ENCODE measurements at places on chromosomes 2 and 18.
A peak's percentile ranks its signal among the peaks of the same experiment; 100 is the strongest.

DNA sequence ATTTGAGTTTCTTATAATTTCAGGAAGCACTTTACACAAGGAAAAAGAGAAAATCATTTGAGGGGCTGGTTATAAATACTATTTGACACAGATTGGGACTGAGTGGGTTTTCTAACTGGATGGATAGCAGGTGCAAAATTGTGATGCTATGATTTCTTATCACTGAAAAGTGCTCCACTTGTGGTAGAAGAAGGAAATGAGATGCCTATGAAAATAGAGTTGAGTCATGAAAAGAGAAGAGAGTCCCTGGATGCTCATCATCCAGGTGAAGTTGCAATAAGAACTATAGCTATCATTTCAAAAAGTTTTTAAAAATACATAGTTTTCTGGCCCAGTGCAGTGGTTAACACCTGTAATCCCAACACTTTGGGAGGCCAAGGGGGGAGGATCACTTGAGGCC is 39.4 kb upstream of the NFE2L2 start:
- no peak for DNase-seq

GRCh38 chr2:196977507-196977906 is 51.0 kb upstream of the PGAP1 start:
- no peak for DNase-seq

- DNase-seq = no peak
These were observed 68.6 kb downstream of the CAB39 start for GRCh38 chr2:230781130-230781797.

GRCh38 chr18:43879415-43879814 is 602.1 kb upstream of the SYT4 start:
- no peak for DNase-seq

DNA sequence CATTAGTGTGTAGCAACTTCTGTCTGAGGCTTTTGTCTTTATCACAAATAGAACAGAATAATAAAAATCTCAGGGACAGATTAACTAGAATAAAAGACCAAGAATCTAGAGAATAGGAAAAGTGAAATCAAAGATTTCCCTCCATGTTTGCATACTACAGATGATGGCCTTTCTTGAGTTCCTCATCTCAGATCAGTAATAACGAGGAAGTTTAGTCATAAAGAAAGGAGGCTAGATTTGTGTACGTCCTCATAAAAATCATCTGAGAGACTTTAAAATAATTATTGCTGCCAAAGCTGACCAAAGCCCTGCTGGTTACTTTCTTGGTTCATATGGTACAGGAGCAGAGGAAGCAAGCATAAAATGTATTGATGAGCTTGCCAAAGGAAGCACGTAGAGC is 117.3 kb downstream of the MIB1 start:
- no peak for DNase-seq

DNA sequence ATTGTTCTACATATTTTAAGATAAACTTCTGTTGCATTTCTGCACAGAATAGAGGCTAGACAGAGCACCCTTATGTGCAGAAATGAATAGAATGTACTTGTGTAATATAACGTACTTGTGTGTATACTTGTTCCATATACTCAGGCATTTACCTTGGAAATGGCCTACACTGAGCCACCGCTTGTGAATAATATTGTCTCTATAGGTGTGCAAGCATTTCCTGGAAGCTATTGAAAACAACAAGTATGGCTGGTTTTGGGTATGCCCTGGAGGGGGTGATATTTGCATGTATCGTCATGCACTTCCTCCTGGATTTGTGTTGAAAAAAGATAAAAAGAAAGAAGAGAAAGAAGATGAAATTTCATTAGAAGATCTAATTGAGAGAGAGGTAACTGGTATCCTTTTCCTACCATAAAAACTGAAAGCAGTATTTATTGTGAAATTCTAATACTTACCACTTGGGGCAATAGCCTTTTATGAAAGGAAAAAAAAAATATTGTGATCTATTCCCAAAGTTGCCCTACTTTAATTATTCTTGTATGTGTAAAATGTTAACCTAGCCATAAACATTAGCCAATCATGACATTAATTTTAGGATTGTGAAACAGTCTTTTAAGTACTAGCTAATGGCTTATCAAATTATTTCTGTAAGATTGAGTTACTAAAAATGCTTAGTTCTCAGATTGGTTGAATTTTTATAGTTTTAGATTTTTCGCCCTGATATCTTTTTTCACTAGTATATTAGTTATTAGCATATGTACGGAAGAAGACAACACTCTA is 18.0 kb downstream of the ZC3H15 start:
- DNase-seq = no peak

GRCh38 chr2:241844066-241844728 is 14.5 kb downstream of the PDCD1 start:
- peak; percentile 77 for DNase-seq

DNA sequence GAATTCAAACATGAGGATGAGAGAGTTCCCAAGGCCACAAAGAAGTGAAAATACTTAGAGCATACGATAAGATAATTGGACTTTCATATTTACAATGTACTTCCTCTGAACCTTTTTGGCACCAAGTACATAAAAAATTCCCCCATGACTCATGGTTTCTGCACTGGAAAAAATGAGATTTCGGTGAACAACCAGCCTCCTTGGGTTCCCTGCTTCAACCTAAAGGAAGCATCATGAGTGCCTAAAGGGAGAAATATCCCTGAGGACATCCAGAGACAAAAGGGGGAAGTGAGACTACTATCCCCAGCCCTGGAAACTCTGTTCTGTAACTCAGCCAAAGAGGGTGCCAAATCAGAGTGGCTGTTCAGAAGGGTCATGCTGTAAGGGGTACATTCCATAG is 562.7 kb upstream of the SLC39A10 start:
- DNase-seq = no peak

DNA sequence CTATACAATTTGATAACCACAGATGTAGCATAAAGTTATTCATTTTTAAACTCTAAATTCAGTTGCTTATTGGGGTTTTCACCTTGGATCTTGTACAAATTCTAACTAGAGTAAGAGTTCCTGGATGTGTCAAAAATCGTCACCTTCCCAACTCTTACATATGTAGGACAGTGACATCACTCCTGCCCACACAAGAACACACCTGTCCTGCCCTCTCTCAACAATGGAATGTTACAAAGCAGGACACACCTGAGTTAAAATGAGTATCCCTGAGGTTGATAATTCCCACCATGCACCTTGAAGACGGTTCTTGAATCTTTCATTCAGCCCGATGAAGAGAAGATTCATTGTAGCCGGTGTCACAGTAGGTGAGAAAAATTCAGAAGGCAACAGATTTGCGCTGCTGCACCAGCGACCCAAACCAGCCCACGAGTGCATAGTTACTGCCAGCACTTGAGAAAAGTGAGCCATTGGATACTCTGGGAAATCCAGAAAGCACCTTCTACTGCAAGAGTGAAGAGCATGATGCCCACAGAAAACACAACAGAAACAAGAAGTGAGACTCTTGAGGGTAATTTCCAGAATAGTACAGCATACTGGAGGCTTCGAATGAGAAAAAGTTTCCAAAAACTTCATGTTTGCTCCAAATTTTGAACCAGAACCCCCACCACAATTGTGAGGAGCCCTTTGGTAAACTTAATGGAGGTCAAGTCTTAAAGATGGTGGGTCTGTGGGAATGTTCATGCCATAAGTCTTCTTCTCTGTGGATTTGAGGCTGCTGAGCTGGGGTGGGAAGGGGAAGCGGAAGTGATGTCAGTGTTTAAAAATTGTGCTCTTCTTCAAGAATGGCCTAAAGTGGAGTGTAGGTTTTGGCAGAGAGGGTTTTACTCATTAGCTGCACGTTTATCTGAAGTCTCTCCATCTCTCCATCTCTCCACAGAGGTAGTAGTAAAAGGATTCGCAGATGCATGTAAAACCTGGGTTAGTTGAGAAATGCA is 34.7 kb upstream of the ADAM23 start:
- DNase-seq = no peak

GRCh38 chr2:204775766-204776165 is 230.5 kb downstream of the PARD3B start:
- no peak for DNase-seq

DNA sequence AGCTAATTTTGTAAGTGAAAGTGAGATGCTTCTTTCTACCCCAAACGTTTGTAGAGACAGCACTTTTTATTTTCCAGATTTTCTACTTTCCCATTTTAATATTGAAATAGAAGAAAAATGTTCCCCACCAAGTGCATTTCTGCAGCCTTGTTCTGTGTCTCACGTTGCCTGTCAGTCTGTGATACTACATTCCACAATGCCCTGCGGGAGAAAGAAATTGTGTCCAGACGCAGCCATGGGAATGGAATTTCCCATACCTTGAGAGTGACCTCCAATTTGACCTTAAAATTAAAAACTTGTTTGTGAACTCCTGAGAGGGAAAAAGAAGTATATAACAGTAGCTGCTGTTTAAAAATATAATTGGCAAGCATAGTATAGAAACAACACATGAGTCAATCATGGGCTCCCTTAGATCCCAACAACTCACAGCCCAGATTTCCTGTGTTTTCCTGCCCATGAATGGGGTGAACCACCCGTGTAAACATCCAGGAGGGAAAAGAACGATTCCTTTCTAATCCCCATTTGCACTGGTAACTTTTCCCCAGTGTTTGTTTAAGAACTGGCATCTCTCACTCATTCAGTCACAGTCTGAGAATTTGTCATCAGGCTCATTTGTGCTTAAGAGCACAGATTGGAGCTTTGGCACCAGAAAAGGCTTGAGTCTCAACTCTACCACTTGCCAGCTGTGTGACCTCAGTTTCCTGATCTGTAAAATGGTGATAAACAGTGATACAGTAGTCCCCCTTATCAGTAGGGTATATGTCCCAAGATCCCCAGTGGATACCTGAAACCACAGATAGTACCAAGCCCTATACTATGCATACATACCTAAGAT is 166.1 kb upstream of the ZNF521 start:
- no peak for DNase-seq

DNA sequence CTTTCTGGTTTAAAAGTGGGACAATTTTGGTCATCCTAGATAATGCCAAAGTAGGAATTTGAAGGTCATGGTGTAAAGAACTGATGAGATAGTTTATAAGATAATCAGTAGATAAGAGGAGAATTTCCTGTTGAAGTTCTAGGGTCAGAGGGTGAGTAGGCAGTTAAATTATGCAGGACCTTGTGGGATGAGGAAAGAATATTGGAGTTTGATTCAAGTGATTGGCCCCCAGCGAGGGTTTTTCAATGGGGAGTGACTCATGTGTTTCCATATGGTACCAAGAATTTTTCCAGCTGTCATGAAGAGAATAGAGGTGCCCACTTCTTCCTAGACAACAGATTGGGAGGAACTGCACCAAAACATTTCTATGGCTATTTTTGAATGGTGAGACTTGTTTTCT is 940.2 kb upstream of the ZEB2 start:
- DNase-seq = no peak

DNA sequence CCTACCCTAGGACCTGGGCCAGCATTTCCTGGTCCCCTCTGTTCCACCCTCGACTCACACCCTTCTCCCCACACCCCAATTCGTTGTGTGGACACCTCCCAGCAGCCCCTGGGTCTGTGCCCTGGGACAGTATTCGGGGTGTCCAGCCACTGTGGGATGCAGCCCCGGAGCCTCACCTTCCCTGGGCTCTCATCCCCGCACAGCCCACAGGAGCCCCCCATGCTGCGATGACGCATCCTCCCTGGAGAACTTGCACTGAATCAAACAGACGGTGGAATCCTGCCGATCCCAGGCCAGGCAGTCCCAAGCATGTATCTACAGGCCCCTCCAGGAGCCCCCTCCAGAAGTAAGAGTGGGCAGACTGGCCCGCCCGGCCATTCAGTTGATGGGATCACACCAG is 9.7 kb downstream of the ITM2C start:
- no peak for DNase-seq

- no peak for DNase-seq
These were observed 12.8 kb downstream of the SOCS6 start for GRCh38 chr18:70301667-70302066.

- no peak for DNase-seq
These were observed 198.5 kb downstream of the FHOD3 start for GRCh38 chr18:36496022-36496421.

GRCh38 chr2:156812496-156812895 is 376.3 kb downstream of the GPD2 start:
- DNase-seq = no peak

DNA sequence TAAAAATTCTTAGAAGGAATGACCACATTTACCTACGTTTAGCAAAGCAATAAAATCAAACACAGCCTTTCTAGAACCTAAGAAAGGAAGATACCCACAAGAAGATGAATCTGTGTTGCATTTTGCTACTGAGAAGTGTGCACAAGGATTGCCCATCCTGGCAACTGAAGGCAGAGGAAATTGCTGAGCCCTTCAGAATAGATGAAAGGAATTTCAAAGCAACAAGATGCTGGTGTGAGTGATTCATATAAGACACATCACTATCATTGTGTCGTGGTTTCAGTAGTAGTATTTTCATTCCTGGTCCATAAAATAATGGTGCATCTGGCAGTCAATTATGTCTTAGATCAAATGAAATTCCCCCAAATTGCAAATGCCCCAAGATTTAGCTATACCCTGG is 48.4 kb upstream of the ANKRD44 start:
- DNase-seq = no peak

DNA sequence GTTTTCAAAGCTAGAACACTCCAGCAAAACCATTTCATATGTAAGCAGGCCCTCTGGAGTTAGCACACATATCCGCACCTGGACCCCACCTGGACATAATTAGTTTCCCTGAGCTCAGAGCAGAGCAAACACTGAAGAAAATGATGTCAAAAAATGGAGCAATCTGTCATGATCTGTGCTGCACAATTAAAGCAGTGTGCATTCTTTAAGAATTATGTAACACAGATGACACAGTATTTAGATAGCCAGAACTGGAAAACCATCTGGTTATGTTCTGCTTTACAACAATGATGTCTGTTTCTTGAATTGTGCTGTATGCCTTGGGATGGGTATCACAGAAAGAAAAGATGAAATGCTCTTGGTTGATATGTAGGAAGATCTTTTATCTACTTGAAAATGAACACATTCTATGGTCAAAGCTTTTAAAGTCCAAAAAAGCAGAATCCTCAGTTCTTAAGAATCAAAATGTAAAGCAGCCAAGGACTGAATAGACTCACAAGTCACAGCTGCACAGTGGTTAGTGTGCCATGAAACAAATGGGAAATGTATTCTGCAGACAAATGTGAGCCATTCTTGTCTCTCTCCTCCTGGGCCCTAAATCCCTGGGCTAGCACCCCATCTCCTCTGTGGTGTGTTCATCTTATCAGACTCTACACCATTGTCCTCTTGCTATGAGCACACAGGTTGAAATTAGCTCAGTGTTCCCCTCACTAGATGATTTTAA is 36.8 kb downstream of the HRH4 start:
- DNase-seq = no peak

DNA sequence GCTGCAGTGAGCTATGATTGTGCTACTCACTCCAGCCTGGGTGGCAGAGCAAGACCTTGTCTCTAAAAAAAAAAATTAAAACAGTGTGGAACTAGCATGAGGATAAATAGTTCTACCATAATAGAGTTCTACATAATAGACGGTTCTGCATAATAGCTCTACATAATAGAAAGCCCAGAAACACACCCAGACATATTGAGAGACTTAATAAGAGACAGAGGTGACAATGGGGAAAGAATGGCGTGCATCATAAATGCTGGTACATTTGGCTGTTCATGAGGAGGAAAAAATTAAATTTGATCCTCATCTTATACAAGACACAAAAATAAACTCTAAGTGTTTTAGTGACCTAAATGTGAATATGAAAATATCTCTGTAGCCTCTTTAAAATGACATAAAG is 58.5 kb downstream of the PTRHD1 start:
- no peak for DNase-seq

Data from HEK293T (cell line).